ENCODE measurements at places on chromosomes 13 and 19.

DNA sequence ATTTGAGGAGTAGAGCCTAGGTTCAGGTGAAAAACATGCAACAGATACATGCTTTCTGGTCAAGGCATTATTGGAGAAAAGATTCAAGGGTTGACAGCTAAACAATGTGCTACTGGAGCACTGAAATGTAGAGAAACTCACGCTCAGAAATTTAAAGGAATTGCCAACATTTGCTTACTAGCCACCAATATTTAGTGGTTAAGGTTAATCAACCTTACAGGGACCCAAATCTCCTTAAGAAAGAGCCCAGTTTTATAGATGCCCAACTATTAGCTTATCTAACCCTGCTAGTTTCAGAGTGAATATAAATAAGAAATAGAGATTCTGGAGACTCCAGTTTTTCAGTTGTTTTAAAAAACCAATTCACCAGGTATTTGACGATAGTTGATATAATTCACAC, 203.6 kb downstream of the DACH1 start:
- no peak for DNase-seq

DNA sequence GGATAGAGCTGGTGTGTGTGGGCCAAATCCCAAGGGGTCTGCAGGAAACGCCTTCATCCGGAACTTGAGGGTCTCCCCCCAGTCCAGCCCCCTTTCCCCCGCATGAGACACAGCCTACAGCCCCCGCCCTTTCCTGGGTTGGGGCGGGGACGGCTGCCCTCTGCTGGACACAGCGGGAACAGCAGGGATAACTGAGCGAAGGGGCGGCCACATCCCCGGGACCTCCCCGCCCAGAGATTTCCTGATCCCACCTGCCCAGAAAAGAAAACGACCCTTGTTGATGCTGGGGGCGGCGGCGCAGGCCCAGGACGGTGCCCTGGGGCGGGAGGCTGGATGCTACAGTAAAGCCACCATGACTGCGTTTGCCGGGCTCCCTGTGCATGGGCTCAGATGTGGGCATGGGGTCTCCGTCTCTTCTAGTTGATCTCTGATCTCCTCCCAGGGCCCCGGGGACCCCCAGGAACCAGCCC, 14.2 kb downstream of the ONECUT3 start:
- no peak for DNase-seq

DNA sequence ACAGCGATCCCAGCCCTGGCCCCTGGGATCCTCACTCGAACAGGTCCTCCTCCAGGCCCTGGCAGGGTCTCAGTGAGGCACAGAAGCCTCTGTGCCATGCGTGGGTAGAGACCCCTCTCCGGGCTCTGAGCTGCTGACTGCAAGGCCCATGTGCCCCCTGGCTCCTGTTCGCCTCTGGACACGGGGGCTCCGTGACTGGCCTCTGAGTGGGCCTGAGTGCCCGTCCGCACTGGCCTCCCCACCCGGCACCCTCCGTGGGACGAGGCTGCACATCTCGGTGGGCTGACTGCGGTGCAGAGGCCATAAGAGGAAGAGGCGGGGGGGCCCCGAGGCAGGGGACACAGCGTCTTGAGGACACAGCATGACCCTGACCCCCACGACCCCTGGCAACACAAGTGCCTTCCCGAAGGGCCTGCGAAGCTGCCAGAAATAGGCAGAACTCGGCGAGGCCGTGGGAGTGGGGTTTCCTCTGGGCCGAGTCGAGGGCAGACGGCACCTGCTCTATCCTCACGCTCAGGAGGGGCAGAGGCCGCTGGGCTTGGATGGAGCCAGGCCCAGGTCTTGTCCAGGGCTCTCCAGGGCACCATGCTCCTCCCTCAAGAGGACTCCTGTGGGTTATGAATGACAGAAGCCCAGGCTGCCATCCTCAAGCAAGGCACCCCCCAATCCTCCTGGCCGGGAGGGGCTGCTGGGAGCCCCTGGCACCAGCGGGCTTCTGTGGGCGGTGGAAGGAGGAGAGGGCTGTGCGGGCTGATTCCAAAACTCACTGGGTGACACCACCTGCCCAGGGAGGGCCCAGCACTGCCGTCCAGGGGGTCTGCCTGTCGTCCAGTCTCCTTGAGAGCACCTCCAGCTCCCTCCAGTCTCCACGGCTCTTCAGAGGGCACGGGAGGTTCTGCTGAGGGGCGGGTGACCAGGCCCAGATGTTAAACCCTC, 52.6 kb downstream of the RASA3 start:
- DNase-seq = no peak

- DNase-seq = no peak
Measured at GRCh38 chr19:14347999-14348889, 33.0 kb upstream of the ADGRE5 start.

DNA sequence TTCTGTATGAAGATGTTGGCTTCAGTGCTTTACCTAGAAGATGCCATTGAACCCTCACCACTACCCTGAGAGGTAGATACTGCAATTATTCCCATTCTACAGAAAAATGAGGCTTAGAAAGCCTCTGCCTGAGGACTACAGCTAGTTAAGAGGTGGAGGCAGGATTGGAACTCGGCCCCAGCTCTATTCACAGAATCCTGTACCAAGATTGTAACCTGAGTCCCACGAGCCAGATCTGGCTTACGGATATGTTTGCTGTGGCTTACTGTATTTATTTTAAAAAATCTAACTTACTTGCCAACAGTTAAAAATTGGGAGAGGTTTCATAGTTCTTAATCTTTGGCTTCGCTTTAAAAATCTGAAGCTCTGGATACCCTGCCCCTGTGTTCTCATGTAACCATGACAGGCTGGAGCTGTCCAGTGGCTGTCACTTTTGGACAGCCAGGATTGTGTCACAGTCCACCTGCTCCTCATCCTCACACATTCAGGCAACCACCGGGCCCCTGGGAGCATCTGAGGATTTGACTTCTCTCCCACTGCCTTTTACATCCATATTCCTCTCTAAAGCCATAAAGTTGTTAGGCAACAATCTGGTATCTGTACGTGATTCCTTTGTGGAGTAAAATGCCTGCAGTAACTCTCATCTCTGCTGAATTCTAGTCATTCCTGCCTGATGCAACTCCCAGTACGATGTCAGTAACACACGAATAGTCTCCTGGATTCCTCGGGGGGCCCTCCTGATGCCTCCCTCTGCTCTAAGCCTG, 160.8 kb upstream of the SERP2 start:
- no peak for DNase-seq

DNA sequence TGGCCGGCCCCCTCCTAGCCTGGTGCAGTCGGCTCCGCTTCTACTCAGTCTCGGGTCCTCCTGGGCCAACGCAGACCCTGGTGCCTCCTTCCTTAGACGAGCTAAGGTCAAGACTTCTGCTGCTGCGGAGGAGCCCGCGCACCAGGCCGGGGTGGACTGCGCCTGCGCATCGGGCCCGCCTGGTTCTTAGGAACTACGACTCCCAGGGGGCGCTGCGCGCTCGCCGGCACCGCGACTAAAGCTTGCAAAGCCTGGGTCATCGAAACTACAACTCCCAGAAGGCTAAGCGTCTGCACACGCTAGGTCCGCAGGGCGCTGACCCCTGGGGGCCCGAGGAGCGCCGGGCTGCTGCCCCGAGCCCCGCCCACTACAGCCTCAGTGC, at the start of gene ZNF835:
ZNF835 (minus strand) TSS at position 145 of the 382 bp plus-strand sequence. CDS start 6,559 bp downstream, outside the sequence.
- DNase-seq = no peak

GRCh38 chr13:28299916-28300315, 161.6 kb downstream of the PAN3 start:
- no peak for DNase-seq

DNA sequence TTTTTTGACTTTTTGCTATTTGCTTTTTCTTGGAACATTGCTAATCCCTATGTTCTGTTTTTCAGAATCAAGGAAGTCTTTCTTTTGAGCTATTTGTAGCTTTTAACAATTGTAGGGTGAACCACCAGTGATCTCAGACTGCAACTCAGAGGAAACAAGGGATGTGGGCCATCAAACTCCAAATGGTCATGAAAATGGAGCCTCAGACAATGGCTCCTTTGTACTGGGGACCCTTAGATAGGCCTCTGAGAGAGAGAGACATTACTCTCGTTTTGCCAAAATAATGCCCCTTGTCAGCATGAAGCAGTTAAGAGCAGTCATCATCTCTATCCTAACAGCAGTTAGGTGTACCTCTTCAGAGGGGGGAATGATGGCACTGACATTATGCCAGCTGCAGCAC, 56.4 kb upstream of the GJB6 start:
- DNase-seq = no peak

GRCh38 chr13:101552786-101553185, 100.3 kb downstream of the ITGBL1 start:
- no peak for DNase-seq

GRCh38 chr13:51770681-51771417, 33.1 kb downstream of the DHRS12 start:
- no peak for DNase-seq

GRCh38 chr13:84479656-84480055, 597.4 kb upstream of the SLITRK1 start:
- no peak for DNase-seq

- no peak for DNase-seq
Measured at GRCh38 chr13:60417734-60418133, 20.7 kb downstream of the TDRD3 start.

GRCh38 chr13:26485786-26486185, 71.7 kb upstream of the WASF3 start:
- DNase-seq = no peak

GRCh38 chr19:37987356-37988332, 80.6 kb downstream of the SIPA1L3 start:
- DNase-seq = no peak

GRCh38 chr19:54650108-54650655, 12.6 kb upstream of the LILRB4 start:
- no peak for DNase-seq

GRCh38 chr19:18768997-18769891, 21.9 kb downstream of the COMP start:
- no peak for DNase-seq

- DNase-seq = no peak
Measured at GRCh38 chr19:28358633-28359032, 854.3 kb downstream of the UQCRFS1 start.

- no peak for DNase-seq
Measured at GRCh38 chr13:32254916-32255723, 60.0 kb downstream of the ZAR1L start.

DNA sequence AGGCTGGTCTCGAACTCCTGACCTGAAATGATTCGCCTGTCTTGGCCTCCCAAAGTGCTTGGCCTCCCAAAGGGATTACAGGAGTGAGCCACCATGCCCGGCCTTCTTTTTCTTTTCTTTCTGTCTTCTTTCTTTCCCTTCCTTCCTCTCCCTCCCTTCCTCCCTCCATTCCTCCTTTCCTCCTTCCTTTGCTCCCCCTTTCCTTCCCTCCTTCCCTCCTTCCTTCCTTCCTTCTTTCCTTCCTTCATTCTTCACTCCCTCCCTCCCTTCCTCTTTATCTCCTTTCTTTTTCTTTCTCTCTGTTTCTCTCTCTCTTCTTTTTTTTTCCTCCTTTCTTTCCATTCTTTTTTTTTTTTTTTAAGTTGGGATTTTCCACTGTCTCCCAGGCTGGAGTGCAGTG, 12.1 kb downstream of the C3 start:
- no peak for DNase-seq

Measured in cortex of kidney (tissue), 1 donor.